T-helper 17 cell (primary cell): ENCODE measurements at places on chromosomes 1 and 21.

- DNase-seq: peak; percentile 90
These were observed at the start of gene ELAPOR1 for GRCh38 chr1:109113590-109114341. Gene ELAPOR1 (plus strand): TSS chr1:109114115. CDS start chr1:109114184, 69 bp downstream.

- no peak for DNase-seq
These were observed 2.4 kb upstream of the SHISA4 start for GRCh38 chr1:201886103-201886885.

DNA sequence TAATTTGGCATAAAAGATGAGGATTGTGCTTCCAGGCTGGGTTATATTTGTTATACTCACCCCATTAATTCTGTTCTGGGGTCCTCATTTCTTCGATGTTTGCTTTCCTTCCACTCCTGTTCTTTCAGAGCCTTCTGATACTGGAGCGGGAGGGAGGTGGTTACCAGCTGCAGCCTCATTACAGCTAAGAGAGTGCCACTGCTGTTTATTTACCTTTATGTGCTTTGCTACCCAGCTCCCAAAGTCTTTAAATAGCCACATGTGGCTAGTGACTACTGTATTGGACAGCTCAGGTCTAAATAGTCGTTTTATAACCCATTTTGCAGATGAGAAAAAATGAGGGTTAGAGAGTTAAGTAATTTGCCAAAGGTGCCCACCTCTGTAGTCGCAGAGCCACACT, 25.1 kb downstream of the PLEKHM2 start:
- DNase-seq: no peak

- DNase-seq: no peak
These were observed 15.0 kb upstream of the HMGN1 start for GRCh38 chr21:39363607-39364555.

GRCh38 chr1:158045639-158046038, 52.2 kb downstream of the KIRREL1 start:
- no peak for DNase-seq

DNA sequence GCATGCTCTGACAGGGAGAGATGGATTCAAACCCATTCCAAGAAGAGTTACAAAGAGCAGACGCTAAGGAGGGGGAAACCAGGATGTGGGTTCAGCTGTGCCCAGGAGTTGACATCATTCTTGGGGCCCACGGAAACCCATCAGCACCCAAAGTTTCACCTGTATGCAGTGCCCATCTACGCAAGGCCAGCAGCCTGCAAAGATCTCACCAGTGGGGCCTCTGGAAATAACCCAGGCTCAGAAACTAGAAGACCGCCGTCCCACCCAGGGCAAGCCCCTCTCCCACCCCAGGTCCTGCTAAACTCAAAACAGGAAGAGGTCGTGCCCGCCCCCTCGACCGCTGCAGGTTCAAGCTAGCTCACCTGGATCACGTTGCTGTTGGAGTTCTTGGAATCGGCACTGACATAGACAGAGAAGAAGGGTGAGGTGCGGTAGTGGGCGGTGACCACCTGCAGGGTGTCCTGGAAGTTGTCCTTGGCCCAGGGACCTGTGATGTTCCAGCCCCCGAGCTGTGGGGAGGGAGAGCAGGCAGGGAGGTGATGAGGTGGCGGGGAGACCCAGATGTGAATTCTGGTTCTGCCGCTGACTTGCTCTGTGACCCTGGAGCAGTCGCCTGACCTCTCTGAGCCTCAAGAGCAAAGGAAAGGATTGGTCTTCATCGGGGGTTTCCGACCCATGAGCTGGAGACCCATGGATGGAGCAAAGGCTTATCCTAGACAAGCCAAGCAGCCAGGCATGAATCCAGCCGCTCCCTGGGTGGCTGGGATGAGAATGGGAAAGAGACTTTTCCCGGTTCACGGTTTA, 31.7 kb downstream of the ECE1 start:
- no peak for DNase-seq

GRCh38 chr21:39581414-39581813, 31.3 kb upstream of the B3GALT5 start:
- no peak for DNase-seq

DNA sequence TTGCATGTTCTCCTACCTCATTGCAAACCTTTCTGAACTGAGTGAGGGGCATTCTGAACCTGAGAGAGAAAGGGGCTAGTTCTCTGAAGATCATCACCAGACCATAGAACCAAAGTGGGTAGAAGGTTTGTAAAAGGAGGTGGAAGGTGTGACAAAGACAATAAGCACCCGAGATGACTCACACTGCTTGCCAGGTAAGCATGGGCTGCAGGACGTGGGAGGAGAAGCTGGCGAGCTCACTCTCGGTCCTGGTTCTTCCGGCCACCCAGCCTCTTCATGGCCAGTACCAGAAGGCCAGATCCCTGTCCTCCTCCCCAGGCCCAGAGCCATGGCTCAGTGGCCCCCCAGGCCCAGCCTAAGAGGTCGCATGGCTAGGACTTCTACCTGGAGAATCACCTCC, 128.3 kb downstream of the TMEM53 start:
- DNase-seq: no peak

GRCh38 chr1:9561429-9561828, 22.2 kb downstream of the SLC25A33 start:
- no peak for DNase-seq

DNA sequence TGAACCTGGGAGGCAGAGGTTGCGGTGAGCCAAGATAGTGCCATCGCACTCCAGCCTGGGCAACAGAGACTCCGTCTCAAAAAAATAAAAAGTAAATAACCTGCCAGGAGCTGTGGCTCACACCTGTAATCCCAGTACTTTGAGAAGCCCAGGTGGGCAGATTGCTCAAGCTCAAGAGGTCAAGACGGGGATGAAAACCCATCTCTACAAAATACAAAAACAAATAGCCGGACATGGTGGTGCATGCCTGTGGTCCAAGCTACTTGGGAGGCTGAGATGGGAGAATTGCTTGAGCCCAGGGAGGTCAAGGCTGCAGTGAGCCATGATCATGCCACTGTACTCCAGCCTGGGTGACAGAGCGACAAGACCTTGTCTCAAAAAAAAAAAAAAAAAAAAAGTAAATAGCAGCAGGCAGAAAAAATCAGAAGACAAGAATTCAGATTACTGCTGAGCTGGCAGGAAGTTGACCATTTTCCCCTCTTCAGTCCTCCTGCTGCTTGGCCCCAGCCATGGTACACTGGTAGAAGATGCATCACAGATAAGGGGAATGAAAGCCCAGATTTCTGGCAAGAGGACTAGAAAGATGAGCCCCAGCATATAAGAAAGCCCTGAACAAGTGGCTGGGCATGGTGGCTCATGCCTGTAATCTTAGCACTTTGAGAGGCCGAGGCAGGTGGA, 97.6 kb downstream of the TOMM20 start:
- no peak for DNase-seq

DNA sequence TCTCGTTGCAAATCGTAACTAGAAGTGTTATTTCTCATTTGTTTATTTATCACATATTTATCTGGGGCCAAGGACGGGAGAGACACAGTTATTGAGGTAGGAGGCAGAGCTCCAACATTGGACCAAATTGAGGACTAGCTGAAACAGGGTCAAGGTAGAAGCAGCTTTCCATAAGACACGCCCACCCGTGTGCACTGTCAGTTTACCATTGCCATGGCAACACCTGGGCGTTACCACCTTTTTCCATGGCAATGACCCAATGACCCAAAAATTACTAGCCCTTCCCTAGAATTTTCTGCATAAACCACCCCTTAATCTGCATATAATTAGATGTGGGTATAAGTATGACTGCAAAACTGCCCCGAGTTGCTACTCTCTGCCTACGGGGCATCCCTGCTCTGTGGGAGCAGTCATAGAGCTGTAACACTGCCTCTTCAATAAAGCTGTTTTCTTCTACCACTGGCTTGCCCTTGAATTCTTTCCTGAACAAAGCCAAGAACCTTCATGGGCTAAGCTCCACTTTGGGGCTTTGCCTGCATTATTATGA, 72.7 kb downstream of the FBXO2 start:
- no peak for DNase-seq

DNA sequence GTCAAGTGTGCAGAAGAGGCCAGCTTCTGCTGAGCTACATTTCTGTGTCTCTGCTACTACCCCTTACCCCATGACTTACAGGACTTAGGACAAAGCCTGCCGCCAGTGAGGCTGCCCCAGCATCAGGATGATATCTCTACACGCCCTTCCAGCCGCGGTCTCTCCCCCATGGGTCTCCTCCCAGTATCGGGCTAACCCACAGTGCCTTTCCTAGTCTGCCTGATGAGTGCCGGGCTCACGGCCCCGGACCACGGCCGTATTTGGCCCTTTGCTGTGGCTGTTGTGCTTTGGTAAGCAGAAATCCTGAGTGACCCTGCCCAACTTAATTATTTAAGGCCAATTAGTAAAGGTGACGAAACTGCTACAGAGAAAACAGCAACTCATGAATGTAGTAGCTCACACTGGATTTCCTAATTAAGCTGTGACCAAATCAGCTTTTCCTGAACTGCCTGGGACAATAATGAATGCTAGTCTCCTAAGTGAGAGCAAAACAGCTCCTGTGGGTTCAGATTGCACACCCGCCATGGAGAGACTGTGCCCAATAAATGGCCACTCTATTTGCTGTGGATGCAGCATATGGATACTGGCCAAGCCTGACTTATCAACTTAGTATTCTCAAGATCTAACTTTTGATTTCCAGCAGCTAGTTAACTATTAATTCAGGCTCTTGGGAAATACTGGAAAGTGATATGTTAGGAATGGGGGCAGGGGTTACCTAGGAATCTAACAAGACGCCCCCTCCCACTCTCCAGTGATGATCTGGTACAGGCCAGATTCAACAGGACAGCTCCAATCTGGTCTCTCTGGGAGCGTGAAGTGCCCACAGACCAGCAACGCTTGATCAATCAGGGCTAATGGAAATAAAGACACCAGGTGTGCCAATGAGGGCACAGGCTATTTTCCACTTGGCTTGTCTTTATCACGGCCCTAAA, 123.3 kb upstream of the IFFO2 start:
- DNase-seq: no peak

DNA sequence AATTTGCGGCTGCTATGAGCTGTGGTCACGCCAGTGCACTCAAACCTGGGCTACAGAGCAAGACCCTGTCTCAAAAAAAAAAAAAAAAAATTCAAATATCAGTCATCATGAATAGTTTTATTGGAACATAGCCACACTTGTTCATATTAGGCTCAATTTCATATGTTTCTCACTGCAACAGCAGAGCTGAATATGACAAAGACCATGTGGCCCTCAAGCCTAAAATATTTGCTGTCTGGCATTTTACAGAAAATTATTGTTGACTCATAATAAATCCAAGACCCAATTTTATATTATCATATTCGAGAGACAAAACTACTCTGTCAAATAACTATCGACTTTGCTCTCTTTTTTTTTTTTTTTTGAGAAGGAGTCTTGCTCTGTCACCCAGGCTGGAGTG, 11.0 kb downstream of the BECN2 start:
- DNase-seq: no peak

- no peak for DNase-seq
These were observed 29.1 kb upstream of the NFIA start for GRCh38 chr1:61053226-61053711.

DNA sequence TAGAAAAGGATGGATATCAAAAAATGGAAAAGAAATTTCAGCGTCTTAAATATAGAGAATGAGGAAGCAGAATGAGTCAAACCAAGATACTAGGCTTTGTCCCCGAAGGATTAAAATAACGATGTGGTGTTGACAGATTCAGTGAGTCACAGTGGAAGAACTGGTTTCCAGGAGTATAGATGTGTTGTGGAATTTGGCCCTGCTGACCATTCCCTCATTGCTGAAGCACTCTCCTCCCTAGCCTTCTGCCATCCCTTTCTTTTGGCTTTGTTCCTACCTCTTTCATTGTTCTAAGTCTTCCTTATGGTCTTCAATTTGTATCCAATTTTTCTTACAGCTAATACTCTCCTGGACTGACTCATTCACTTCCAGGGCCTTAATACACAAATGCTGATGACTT, 23.1 kb upstream of the USP25 start:
- no peak for DNase-seq

DNA sequence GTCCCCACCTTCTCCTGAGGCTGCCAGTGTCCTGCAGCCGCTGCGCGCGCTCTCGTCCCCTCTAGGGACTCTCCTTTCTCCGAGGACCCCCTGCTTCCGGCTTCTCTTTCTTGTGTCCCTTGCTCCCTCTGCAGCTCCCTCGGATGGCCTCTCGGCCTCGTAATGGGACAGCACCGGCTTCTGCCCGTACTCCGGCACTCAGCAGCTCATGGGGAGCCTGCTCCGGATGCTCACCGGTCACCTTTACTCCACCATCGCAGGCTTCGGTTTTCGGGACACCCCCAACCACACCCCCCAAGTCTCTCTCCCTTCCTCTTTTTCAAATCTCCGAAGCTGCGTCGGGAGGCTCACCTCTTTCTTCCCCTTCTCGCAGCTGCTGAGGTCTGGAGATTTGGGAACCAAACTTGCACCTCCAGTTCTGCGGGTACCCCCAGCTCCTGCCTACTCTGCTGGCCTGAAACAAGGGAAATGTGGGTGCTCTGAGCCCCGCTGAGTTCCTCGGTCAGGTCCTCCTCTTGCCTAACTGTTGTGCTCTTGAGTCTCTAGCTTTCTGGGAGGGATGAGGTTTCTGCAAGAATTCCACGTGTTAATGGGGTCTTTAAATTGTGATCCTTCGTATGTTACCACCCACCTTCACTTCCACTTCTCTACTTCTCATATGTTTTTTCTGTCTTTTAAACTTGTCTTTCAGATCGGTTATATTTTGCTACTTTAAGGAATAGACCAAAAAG, 930 bp downstream of the CDC14A start:
- peak; percentile 19 for DNase-seq

DNA sequence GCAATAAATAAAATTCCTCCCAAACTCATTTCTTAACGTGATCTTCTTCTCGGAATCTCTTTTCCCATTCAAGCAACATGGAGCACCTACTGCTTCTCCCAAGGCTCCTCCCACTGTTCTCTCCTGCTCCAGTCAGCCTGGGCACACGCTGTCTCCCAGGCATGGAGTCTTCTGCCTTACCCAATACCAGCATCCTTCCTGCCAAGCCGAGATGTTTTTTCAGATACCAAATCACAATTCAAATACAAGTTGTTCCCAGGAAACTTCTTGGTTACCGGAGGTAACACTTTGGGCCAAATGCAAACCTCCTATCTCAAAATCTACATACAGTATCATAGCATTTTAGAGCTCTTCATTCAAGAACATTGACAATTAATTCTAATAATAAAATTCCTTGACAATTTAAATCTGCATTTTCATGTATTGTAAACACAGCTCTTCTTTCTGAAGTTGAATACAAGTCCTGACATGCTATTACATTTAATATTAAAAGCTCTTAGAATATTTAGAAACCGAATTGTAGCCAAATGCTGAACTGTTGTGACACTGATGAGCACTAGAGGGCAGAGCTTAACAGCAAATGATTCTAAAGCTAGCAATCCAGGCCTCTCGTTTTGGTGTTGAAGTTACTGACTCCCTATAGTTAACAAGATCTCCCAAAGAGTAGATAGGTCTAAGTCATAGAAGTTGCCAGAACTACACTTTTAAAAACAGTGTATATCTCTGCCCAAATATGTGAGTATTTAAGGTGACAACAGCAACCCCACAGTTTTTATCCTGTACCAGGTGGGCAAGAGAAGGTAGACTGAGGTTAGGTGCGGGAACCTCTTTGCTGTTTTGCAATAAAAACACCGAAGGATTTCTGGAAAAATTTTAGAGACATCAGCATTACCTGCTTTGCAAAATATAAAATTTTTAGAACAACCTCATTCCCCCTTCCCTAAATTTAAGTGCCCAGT, 52.3 kb downstream of the BCAR3 start:
- no peak for DNase-seq

- DNase-seq: no peak
These were observed 213.4 kb upstream of the CACYBP start for GRCh38 chr1:174786358-174786757.

- DNase-seq: no peak
These were observed 120.7 kb downstream of the LMX1A start for GRCh38 chr1:165235777-165236291.
